ENCODE measurements at places on chromosomes 5 and 9. TPM values are rescaled to one million over a fixed set of nuclear protein-coding genes. Genes with fewer than 3 reads are reported as not detected.

The DPM2 gene
- 22.0 TPM for total RNA-seq

The PTGES gene
- total RNA-seq = not detected

The AHRR gene
- total RNA-seq = 3.6 TPM

The OSTF1 gene
- 32.5 TPM for total RNA-seq

The RNF183 gene
- not detected for total RNA-seq
